A549 treated with CpdA at 1 μM for 4 hours (cell line): ENCODE measurements at places on chromosomes 2 and 18. TPM values are rescaled to one million over a fixed set of nuclear protein-coding genes. Genes with fewer than 3 reads are reported as not detected.

The SERPINB3 gene
- 0.09 to 0.26 TPM (median 0.17 TPM) in 4 of 5 replicates, not detected in the other for total RNA-seq

The TLX2 gene
- total RNA-seq, result 0.12 to 0.54 TPM (median 0.29 TPM) in 5 replicates

The DNPEP gene
- 52.1 to 66.4 TPM (median 56.1 TPM) in 5 replicates for total RNA-seq

The ATP8B1 gene
- 8.6 to 11.9 TPM (median 9.7 TPM) in 5 replicates for total RNA-seq

The NT5C1B gene
- not detected in 5 replicates for total RNA-seq
